NCI-H1417 treated with DMSO at 0.1 percent for 48 hours (cell line): ENCODE measurements at places on chromosomes 4 and X.

GRCh38 chr4:140861359-140862176 is 105.4 kb upstream of the TBC1D9 start:
- DNase-seq: no peak

GRCh38 chrX:87616371-87616770 is 98.8 kb downstream of the KLHL4 start:
- no peak for DNase-seq

- DNase-seq: no peak
These were observed 629.7 kb upstream of the DIPK2B start for GRCh38 chrX:45830343-45830742.

DNA sequence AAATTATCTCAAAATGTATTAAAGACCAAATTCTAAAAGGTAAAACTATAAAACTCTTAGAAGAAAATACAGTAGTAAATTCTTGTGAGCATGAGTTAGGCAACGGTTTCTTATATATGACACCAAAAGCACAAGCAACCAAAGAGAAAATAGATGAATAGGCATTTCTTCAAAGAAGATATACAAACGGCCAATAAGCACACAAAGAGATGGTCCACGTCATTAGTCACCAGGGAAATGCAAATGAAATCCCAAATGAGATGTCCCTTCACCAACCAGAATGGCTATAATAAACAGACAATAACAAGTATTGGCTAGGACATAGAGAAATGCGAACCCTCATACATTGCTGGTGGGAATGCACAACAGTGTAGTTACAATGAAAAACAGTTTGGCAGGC is 44.6 kb downstream of the RAB33A start:
- DNase-seq: no peak

DNA sequence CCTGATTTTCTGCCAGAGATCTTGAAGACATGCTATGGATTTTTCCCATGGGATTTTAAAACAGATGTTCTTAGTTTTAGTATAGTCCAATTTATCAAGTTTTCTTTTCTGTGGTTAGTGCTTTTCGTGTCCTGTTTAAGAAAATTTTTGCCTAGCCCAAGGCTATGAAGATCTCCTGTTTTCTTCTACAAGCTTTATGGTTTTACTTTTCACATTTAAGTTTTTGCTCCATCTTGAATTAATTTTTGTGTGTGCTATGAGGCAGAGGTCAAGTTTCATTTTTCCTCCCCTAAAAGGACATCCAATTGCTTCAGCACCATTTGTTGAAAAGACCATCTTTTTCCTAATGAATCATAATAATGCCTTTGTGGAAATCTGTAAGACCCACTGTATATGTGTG is 65.6 kb downstream of the POLR2B start:
- no peak for DNase-seq
